RWPE1 (cell line): ENCODE measurements at places on chromosomes 13 and 19.

DNA sequence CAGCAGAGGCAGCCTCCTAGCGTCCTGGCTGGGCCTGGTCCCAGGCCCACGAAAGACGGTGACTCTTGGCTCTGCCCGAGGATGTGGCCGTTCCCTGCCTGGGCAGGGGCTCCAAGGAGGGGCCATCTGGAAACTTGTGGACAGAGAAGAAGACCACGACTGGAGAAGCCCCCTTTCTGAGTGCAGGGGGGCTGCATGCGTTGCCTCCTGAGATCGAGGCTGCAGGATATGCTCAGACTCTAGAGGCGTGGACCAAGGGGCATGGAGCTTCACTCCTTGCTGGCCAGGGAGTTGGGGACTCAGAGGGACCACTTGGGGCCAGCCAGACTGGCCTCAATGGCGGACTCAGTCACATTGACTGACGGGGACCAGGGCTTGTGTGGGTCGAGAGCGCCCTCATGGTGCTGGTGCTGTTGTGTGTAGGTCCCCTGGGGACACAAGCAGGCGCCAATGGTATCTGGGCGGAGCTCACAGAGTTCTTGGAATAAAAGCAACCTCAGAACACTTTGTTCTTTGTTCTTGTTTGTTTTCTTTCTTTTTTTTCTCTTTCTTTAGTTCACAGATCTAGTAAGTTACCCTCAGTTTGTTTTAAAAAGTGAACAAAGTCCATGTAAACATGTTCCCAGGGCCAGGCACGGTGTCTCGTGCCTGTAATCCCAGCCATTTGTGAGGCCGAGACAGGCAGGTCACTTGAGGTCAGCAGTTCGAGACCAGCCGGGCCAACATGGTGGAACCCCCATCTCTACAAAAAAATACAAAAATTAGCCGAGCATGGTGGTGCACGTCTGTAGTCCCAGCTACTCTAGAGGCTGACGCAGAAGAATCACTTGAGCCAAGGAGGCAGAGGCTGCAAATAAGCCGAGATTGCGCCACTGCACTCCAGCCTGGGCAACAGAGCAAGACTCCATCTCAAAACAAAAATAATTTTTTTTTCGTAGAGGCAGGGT lies 10.2 kb downstream of the ANGPTL4 start:
- DNase-seq: no peak

DNA sequence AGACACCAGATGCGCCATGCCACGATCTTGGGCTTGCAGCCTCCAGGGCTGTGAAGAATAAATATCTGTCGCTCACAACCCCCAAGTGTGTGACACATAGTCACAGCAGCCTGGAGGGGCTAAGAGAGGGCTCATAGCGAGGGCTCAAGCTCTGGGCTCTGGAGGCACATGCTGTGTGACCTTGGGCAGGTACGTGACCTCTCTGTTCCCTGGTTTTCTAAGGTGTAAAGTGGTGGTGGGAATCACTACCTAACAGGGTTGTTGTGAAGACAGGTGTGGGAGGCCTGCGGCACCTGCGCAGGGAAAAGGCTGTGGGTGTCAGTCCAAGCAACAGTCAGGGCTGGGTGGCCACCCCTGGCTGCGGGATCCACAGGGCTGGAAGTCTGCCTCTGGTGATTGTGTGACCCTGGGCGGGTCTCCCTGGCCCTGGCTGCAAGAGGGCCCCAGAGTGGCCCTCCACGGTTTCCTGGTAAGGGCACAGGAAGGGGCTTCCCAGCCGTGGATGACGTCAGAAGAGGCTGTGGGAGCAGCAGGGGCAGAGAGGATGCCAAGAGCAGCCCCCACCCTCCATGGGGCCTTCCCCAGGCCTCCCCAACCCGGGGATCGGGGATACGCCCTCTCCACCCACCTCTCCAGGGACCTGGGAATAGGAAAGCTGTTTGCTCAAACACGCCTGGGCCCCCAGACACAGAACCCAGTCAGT lies 218.8 kb upstream of the SGCG start:
- DNase-seq: no peak

GRCh38 chr19:49244256-49244655 lies 80.7 kb downstream of the SLC6A16 start:
- DNase-seq: no peak

DNA sequence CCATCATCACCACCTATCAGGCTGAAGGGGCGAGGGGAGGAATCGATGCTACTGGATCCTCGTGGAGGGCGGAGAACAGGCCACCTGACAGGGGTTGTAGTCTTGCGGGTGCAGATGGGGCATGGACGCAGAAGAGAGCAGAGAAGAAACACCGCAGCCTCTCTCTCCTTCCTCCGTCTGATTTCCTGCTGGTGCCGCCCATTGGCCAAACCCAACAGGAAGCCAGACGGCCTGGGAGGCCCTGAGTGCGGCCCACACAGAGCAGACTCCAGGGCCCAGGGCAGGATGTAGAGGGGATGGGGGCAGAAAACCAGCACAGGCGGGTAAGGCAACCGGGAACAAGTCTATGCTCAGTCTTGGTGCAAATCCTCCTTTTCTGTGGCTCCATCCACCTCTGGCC lies 15.4 kb downstream of the CEBPA start:
- no peak for DNase-seq

GRCh38 chr13:33380487-33381079 lies 95.0 kb upstream of the STARD13 start:
- DNase-seq: no peak

DNA sequence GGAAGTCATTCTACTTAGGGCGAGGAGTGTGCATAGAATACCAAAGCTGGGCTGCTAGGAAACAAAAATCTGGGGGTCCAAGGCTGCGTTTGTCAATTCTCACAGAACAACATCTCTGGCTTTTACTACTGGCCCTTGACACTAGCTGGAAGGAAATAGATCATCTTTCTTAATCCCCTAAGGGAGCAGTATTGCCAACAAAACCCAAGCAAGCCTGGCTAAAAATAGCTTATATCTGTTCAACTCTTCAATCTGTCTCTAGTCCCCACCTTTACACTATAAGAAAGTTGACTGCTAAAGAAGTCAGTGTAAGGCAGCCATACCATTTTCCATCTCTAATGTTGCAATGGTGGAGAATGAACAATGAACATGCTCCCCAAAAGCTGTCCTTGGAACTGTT lies 107.8 kb upstream of the SPRY2 start:
- no peak for DNase-seq

DNA sequence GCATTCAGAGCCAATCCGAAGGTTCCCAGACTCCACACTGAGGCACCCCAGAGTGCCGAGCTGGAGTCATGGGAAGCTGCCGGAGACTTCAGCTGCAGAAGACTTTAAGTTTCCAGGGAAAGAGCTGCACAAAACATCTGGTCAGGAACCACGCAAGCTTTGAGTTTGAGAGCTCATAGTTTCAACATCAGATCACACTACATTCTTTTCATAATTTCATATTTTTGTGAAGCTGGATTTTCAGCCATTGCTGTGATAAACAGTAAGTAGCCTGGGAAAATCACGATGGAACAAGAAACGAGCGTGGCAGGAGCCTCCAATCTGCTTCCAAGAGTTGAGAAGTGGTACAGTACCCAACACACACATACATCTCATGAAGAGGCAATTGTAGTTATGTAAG lies 25.5 kb upstream of the ATP12A start:
- DNase-seq: no peak

- DNase-seq: no peak
Observed at GRCh38 chr13:23350009-23350408, 83.5 kb downstream of the SACS start.

- DNase-seq: no peak
Observed at GRCh38 chr13:112530861-112531260, 57.1 kb downstream of the TUBGCP3 start.

DNA sequence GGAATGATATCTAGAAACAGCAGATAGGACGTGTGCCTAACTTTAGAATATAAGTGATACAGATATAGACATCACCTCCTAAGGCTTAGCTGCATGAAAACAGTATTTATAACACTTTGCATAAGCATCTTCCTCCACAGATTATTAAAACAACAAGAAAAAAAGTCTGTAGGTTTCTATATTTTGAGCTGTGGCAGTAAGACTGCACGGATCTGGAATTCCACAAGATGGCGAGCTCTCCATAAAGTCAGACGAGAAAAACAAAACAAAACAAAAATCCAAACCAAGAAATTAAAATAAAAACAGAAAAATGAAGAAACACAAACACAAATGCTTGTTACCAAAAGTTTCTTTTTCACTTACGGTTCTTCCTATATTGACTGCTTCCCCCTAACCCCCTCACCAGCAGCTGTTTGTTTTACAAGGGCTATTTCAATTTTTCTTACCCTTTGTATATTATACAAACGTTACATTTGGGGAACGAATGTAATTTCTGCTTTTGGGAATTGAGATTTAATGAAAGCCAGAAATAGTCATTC lies 285.8 kb downstream of the MYO16 start:
- peak; percentile 13 for DNase-seq

DNA sequence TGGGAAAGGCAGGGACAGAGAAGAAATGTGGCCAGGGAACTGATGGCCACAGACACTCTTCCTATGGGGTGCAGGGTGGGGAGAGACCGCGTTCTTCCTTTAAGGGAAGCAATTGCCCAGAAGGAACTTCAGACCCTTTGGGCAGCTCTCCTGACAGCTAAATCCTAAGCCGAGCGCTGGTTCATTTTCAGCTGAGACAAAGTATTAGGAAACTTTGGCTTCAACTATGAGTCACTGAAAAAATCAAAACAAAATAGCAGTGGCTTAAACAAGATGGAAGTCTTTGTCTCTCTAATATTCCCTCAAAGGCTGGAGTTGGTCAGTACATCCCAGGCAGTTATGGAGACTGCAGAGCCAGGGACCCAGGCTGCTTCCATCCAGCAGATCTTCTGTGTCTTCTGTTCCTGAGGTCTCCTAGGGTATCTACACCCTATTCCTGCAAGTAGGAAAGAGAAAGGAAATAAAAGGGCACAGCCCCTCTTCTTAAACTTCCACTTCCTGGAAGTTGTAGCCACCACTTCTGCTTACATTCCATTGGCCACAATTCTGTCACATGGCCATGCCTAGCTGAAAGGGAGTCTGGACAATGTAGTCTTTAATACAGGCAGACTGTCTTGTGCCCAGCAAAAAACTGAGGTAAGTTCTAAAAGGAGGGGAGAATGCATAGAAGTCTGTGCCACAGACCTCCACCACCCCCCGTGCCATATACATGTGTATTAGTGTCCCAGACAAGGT lies 163.5 kb downstream of the KATNAL1 start:
- peak; percentile 15 for DNase-seq

DNA sequence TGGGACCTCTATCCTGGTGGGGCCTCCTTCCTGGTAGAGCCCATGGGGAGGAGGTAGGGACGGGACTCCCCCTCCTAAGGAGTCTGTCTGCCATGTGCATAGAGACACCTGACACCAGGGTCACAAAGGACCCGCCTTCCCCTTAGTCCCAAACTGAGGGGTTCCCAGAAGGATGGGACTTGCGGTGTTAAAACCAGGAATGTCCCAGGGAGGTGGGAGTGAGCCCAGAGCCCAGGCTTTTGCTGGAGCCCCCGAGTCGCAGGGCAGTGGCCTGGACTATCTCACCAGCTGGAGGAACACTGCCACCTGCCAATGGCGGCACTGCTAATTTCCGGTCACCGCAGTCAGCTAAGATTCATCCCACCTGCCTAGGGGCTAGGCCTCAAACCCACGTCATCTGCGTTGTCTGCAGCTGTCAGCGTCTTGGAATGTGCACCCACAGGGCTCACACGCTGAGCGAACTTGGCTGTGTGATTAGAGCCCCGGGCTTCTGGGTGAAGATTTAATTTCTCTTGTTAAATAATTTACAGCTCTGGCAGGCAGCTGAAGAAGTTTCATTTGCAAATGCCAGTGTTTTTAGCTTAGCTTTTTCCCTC lies 31.9 kb upstream of the ATP11A start:
- peak; percentile 73 for DNase-seq

- no peak for DNase-seq
Observed at GRCh38 chr13:105997581-105998550, 537.6 kb downstream of the EFNB2 start.

DNA sequence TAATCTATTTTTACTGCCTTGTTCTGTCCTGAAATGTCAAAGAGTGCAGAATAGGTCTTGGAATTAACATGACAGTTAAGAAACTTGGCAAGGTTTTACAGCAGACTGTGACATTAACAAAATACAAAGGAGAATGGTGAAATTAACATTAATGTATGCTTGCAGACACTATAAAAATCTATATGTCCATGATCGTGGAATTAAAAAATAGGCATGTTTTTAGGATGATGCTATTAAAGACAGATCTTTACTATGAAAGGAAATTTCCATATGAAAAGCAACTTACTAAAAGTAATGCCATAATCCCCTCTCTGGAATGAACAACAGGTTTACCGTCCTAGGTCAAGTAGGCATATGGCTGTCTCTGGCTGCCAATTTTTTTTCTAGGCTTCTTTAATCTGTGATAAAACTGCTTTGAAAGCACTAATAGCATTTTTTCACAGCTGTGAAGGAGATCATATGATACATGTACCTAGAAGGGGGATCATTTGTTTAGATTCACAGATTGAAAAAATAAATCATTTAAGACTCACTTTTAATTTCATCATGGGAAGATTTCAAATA lies 291.5 kb downstream of the ZNF536 start:
- DNase-seq: no peak

DNA sequence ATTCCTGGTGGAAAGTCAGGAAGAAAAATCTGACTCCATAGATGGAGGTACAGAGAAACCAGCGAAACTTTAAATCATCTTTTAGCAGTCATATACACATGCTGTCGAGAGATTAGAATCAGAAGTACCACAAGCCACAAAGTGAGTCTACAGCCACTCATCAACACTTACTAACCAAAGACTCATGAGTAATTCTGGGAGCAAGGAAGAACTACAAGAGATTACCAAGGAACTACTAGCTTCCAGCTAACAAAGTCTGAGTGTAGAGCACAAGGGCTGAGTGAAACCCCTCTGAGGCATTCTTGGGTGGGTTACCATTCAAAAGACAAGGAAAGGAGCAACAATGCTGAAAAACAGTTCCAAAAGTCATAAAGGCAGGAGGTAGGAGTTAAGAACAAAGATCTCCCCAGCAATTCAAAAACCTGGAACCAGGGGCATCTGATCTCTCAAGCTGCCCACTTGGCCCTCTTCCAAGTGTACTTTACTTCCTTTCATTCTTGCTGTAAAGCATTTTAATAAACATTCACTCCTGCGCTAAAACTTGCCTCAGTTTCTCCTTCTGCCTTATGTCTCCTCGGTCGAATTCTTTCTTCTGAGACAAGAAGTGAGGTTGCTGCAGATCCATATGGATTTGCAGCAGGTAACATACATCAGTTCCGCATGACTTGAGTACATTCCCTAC lies 13.0 kb downstream of the RBM26 start:
- peak; percentile 7 for DNase-seq

- no peak for DNase-seq
Observed at GRCh38 chr13:113918580-113918979, 54.7 kb upstream of the GAS6 start.
